AML-193 (cell line): ENCODE measurements at places on chromosomes 4 and X.

- DNase-seq = peak; percentile 31
Observed at GRCh38 chr4:114659386-114660008, 60.9 kb downstream of the UGT8 start.

DNA sequence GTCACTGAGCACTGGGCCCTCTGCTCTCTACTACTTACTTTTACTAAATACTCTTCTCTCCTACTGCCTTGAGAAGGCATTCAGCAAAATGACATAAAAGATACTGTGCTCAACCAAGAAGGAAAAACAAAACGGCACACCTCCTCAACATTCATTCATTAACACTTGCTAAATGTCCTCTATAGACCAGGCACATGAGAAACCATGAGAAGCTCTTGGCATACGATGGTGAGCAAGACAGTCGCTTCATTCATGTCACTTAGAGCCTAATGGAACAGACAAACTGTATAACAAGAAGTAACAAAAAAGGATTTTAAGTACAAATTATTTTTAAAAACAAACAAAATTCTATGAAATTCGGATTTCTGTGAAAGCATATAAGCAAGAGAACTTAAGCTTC lies 38.7 kb downstream of the COL25A1 start:
- no peak for DNase-seq

GRCh38 chr4:17787315-17787714 lies 5.9 kb upstream of the FAM184B start:
- DNase-seq = no peak

GRCh38 chr4:153335665-153336064 lies 8.8 kb upstream of the MND1 start:
- DNase-seq = no peak

DNA sequence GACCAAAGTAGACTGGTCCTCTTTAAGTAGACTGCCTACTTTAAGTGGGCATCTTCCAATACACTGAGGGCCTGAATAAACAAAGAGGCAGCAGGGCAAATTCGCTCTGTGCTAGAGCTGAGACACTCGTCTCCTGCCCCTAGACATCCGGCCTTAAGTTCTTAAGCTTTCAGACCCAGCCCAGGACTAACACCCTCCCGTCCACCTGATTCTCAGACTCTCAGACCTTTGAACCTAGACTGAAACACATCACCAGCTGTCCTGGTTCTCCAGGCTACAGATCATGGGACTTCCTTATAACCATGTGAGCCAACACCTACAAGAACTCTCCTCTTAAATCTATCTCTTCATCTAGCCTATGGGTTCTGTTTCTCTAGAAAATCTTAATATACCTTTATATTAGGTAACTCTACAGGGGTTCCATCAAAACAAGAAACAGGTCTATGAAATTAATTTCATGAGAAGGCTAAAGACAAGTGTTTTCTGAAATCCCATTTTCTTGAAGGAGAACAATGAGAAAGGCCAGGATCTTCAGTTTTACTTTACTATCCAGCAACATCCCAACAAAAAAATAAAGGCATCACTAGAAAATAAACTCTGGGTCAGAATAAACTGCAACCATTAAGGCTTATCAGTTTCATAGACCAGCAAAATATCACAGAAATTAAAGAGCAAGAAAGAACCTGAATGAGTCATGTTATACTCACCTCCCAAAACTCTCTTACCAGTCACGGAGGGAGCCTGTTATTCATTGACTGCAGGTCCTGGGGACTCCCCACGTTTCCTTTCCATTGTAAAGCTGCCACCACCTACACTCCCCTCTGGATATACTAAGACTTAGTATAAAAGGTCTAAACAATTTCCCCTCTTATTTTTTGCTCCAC lies 14.8 kb downstream of the ADGRA3 start:
- no peak for DNase-seq

DNA sequence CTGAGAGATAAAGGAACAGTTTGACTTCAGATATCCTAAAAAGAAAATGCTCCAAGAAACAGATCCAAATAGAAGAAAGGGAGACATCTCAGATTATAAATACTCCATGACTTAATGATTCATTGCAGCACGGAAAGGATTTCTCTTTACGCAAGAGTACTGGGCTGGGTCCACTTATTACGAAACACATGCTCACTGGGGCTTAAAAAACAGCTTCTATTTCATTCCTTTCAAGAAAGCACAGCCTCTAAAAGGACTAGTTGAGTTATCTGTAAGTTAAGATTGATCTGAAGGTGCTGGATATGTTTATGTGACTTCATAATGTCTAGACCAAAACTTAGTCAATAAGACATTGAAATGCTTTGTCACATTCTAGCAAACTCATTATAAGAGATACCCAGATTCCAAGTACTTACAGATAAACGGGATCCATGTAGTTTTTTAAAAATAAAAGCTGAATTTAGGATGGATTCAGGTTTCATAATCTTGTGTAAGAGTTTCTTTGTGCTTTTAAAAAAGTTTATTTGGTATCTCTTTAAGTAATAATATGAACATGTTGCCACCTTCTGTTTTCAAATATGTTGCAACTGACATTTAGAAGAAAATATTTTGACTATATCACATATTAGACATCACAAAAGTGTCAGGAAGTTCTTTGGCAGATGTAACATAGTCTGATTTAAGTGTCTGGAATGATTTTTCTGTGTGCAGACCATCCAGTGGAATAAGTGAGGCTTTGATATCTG lies 109.5 kb upstream of the MYOZ2 start:
- DNase-seq = peak; percentile 80

GRCh38 chr4:83708500-83709175 lies 172.7 kb downstream of the GPAT3 start:
- DNase-seq = no peak
